ENCODE measurements at places on chromosomes 2 and 18.

- peak; percentile 36 for DNase-seq
These were observed 477 bp downstream of the ACVR1 start for GRCh38 chr2:157875641-157876065.

DNA sequence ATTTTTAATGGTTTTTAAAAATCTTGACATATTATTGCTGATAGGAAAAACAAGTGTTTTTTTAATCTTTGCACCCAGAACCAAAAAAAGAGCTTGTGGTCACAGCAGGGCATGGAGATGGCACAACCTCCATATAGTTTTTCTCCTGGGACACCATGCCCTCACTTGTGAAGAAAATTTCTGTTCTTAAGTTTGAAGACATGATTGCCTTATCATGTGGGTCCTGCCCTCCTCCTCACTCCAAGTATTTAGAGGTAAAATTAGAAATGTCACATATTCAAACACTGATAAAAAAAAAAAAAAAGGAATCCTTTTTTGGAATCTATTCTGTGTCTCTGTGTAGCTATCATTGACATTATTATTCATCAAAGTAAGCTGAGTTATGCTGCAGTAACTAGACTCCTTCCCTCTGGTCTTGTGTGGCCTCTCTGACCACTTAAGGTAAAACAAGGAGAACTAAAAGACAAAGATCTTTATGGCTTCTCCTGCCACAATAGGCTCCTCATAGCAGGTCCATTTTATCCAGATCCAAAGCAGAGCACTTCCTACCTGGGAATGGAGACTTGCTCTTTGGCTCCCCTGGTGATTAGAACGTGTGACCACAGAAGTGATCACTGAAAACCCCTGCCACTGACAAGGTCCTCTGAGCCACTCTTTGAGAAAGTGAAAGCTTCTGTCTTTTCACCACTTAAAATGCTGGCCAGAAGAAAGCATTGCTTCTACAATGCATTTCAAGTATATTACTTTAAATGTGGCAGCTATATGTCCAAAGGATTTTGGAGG lies 19.8 kb downstream of the ADD2 start:
- DNase-seq, result no peak

GRCh38 chr2:98656800-98657199 lies 48.4 kb downstream of the UNC50 start:
- no peak for DNase-seq

DNA sequence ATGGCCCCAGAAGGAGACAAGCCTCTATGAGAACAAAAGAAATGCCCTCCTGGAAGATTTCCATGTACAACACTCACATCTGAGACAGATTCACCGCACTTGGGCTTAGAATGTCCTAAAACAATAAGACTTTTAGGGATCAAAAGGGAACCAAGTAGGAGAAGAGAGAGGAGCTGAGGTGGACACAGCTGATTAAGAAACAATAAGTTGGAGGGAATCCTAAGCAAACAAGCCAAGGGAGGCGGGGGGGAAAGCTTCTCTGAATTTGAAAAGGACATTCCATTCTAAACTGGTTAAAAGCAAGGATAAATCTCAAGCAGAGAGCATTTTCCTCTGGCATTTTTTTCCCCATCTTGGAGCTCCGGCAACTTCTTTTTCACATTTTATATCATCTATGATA lies 9.9 kb downstream of the ACVR1 start:
- peak; percentile 13 for DNase-seq

- DNase-seq, result peak; percentile 98
These were observed 146.5 kb downstream of the CABLES1 start for GRCh38 chr18:23281626-23282436.

- no peak for DNase-seq
These were observed 375.0 kb upstream of the ZEB2 start for GRCh38 chr2:144894612-144895599.

- no peak for DNase-seq
These were observed 7.2 kb upstream of the TMEM37 start for GRCh38 chr2:119424284-119425118.

DNA sequence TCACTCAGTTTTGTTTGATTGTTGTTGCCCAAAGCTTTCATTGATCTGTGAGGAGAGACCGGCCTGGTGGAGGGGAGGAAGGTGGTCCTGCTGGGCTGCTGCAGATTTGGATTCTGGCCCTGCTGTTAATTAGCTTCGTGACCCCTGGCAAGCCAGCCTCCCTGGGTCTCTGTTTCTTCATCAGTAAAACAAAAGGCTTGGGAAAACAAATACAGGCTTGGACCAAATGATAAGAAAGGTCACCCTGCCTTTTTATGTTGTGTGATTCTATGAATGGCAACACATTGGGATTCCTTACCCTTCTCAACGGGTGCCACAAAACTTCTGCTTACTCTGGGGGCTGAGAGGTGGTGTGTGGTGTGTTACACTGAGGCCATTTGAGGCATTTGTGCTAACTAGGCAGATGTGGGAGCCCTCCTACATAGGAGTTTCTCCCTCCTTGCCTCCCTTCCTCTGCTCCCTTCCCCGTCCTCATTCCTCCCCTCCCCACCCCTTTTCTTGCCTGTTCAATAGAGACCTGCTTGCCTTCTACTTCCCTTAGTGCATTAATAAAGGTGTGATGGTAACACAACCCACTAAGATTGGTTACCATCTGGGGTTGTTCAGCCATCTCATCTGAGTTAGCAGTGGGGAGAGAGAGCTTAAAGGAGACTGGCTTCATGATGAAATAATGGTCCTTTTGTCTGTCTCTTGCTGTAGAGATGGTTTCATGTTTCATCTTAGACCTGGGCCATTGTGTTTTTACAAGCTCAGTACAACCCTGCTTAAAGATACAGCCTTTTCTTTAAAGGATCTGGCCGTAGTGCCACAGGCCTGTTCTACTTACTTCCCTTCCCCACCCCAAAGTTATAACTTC lies 96.2 kb downstream of the TANC1 start:
- DNase-seq, result peak; percentile 63

DNA sequence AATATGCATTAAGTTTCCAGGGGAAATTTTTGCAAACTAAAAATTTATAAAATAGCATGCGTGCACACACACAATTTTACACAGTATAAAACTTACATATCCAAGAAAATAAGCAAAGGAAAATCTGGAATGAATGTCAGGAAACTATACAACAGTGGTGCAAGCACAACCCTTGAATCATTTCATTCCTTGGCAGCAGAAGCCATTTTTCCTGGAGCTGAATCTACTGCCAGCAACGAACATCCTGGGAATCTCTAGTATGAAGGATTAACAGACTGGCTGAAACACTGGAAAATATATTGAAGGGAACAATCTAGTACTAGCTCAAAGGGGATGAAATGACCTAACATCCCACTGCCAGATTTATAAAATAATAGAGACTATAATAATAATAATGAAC lies 235.3 kb downstream of the DYM start:
- no peak for DNase-seq

All from PC-3 (cell line).